ENCODE measurements at places on chromosomes 16 and 17.
A peak's percentile ranks its signal among the peaks of the same experiment; 100 is the strongest.

DNA sequence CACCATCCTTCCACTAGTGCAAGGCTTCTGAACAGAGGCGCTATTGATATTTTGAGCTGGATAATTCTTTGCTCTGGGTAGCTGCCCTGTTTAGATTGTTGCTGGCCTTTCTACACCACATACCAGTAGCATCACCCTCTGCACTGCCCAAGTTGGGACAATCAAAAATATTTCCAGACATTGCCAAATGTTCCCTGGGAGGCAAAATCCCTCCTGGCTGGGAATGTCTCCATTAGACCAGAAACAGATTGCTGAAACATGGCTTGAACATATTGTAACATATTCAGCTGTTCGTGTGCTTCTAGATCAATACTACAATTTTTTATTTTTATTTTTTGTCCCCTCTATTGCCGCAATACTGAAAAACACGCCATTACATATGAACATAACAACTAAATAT lies 174.6 kb downstream of the ABCA8 start:
- DNase-seq, result no peak

DNA sequence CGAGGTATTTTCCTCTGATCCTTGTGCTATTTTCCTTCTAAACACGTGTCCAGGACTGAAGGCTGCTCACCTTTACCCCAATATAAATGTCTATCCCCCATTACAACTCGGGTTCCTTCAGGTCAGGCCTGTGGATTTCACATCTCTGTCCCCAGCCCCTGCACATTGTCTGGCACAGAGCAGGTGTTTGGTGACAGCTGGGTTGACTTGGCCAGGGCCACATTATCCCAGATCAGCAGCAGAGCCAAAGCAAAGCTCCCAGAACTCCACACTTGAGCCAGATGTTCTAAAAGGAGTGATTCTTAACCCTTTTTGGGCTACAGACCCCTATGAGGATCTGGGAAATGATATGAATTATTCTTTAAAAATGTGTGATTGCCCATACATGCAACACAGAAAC lies 18.0 kb upstream of the SPATA32 start:
- DNase-seq, result no peak

DNA sequence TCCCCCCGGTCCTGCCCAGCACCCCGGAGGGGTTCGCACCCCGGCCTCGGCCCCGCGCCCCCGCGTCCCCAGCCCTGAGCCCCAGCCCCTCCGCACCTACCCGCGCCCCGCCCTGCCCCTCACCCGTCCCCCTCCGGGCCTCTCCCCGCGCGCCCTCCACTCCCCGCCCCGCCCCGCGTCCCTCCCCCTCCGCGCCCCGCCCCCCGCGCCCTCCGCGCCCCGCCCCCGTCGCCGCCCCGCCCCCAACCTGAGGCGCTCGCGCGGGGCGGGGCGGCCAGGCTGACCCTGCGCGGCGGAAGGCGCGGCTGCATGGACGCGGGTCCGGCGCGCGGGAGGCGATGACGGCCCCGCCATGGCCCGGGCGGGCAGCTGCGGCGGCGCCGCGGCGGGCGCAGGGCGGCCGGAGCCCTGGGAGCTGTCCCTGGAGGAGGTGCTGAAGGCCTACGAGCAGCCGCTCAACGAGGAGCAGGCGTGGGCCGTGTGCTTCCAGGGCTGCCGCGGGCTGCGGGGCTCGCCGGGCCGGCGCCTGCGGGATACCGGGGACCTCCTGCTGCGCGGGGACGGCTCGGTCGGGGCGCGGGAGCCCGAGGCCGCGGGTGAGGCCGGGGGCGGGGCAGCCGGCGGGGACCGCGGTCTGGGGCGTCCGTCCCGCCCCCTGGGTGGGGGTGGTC lies at the start of gene SPIRE2:
SPIRE2 (plus strand) TSS at position 277 of the 671 bp plus-strand sequence; CDS start at position 353, 76 bp downstream.
- peak; percentile 76 for DNase-seq

DNA sequence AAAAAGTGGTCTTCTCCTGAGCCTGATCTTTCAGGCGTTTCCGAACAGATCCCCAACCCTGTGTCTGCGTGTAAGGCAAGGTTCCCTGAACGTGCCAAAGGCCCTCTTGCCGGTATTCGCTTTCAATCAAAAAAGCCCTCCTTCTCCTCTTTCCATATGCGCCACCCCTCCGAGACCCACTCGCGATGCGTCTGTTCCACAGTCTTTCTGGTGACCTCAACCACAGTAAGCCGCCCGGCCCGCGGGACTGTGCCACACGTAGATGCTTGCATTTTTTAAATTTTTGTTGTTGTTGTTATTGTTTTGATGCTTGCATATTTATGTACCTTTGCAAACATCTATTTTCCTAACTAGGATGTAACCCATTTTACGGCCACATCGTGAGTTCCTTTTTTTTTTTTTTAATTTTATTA lies 607 bp upstream of the PRPSAP1 start:
- DNase-seq, result no peak

GRCh38 chr17:4477255-4477791 lies 21.4 kb upstream of the SPNS2 start:
- DNase-seq, result no peak

GRCh38 chr16:28556914-28557320 lies 3.2 kb downstream of the SGF29 start:
- no peak for DNase-seq

- no peak for DNase-seq
These were observed 30.1 kb downstream of the NLRC3 start for GRCh38 chr16:3546986-3547682.
